ENCODE measurements at places on chromosomes 3 and 15.

DNA sequence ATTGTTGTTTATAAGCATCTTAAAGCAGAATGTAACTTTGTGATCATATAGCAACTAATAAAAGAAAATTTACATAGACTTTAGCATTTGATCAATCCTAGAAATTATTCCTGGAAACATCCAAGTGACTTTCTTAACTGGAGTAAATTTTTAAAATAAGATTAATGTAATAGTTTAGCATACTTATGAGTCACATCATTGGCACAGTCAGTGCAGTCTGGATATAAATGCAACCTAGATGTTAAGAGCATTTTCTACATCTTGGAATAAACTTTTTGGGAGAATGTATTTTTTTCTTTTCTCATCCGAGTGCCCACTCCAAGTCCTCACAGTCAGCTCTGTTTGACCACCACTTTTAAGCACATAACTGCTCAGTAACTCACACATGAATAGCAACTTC lies 324.6 kb upstream of the PLSCR5 start:
- DNase-seq, result no peak

DNA sequence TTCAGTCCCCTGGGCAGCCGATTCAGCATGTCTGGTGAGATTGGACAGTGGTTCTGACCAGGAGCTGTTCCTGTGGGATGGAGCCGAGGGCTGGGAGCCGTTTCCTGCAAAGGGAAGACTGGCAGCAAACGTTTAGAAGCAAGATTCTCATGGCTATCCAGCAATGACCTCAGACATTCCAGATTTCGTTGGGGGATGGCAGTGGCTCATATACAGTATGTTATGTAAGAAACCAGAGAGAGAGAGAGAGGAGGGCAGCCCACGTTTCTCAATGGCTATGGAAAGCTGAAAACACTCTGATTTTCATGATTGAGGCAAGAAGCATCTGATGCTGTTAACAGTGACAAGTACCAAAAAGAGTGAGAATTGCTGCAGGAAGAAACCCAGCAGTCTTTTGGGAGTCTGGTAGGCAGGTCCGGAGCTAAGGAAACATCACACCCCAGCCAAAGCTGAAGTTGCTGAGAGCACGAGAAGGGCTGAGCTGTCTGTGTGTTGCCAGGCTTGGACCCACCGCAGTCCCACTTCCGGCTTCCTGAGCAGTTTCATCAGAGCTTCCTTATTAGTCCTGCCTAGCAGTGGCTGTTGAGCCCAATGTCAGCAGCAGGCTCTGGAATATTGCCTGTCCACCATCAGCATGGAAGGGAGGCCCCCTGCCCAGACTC lies 25.6 kb upstream of the VPS8 start:
- peak; percentile 79 for DNase-seq

- no peak for DNase-seq
These were observed 12.6 kb downstream of the OSBPL10 start for GRCh38 chr3:31968369-31968926.

DNA sequence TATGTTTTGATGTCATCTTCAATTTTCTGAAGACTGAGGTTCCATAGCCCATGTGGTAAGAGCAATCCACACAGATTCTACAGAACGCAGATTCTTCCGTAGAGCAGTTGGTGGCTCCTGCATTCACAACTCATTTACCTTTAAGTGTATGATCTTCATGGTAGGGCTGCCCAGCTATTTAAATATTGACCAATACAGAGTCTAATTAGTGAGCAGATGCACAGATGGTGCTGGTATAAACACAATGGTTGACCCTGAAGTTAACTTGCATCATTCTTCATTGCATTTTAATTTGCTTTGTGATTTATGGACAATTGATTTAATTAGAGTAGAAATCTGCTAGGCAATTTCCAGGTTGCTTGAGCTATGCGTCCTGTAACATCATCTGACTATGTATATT lies 269.2 kb downstream of the SQOR start:
- DNase-seq, result no peak

- DNase-seq, result no peak
These were observed 203.8 kb upstream of the MCTP2 start for GRCh38 chr15:94027581-94027980.

DNA sequence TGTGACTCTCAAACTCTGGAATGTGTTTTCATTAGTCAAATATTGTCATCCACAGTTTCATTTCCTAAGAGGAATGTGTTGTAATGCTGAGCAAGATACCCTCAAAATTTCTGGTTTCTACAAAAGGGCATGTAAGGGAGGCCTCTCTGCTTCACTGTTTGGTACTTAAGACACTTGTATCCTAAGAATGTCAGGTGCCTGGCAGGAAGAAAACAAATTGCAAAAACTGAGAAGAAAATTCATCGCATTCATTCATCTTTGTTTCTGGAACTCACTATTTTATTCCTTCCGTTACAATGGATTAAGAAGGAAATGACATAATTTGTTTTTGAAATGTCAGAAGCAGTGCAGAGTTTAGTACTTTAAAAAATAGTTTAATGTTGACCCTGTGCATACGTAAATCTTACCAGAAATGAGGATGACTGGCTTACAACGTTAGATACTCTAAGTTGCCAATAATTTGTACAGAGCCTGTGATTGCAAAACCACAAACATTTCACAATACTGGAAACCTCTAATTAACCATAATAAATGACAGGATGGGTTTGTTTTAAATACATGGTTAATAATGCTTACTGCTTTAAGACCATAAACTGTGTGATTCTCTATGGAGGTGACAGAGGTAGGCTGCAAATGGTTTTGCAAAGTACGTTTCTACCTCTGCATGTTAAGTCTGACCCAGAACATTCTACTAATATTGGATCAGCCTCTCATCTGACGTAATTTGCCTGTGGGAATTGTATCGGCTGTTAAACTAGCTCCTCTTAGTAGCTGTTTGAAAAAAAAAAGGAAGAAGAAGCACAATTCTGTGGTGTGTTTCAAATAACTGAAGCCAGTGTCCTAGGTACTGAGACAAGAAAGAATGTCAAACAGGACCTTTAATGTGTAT lies 477.8 kb downstream of the RBMS3 start:
- DNase-seq, result no peak

- peak; percentile 43 for DNase-seq
These were observed 10.3 kb upstream of the IL12A start for GRCh38 chr3:159978353-159978752.

GRCh38 chr15:99480016-99480810 lies 85.6 kb upstream of the MEF2A start:
- no peak for DNase-seq

- DNase-seq, result no peak
These were observed 3.1 kb upstream of the SQOR start for GRCh38 chr15:45631776-45632175.

DNA sequence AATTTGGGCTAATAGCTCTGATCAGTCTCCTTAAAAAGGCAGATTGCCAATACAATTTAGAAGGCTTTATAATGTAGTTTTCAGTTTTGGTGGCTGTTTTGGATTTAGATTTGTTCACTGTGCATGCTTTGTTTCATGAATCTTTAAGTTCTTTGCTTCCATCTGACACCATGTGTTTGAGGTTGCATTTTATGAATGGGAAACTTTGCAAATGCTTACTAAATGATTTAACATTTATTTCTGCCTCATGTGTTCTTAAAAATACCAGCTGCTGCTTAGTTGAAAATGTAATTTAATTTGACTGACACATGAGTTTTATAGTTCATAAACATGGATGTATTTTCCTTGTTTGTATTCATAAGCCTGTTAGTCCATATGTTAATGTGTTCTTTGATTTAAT lies 78.6 kb downstream of the RNF13 start:
- DNase-seq, result no peak

GRCh38 chr3:186268616-186269448 lies 93.2 kb downstream of the DGKG start:
- no peak for DNase-seq

- no peak for DNase-seq
These were observed 43.2 kb downstream of the CMTM8 start for GRCh38 chr3:32281570-32282106.

- DNase-seq, result no peak
These were observed 234.5 kb downstream of the KLF13 start for GRCh38 chr15:31561156-31561555.

- DNase-seq, result no peak
These were observed 18.4 kb downstream of the GOLGB1 start for GRCh38 chr3:121730940-121731687.

DNA sequence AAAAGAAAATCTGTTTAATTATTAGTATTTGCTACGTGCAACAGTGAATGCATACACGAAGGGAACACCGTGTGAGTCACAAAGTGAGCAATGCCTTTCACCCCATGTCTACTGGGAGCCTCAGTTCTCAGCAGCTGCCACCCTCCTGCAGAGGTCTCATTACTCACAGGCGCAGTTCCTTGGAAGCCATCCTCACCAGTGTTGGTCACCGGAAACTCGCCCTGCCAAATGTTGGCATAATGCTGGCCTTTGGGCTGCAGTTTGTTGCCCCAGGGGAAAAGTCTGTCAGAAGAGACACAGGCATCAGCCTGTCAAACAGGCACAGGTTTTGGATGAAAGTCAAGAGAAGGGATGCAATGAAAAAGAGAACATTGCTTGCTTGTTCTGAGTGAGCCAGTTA lies 50.1 kb downstream of the SUMF1 start:
- DNase-seq, result peak; percentile 31

DNA sequence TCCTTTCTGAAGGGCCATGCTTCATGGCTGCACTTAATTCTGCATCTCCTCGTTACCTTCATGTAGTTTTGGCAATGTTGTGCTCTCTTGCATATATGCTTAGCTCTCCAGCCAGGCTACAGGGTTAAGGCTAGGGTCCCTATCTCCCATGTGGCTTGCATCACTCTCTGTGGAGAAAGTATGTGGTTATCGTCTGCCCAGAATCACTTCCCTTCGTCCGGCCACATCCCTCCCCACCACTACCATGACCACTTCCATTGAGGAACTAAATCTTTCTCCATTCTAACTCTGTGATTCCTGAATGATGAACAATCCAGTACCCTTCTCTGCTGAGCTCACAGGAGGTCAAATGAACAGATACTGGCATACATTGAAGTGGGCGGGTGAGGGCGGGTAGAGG lies 34.0 kb downstream of the WWTR1 start:
- no peak for DNase-seq

DNA sequence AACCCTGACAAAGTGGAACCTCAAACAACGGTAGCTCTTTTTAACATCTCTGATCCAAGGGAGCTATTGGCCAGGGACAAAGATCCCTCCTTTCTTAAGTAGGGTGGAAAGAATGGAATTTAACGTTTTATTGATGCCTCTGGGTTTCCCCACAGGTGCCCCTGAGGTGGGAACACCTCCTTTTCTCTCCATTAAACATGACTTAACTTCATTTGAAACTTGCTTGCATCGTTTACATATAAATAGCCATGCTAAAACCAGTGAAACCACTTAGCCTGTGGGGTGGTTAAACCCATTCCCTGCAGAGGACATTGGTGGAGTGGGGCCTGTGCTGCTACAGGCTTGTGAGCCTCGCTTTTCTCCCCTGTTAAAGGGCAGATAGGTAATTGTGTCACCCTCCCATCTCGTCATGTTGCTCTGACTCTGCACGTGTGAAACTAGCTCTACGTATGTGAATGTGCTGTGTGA lies 9.7 kb downstream of the CGNL1 start:
- no peak for DNase-seq

DNA sequence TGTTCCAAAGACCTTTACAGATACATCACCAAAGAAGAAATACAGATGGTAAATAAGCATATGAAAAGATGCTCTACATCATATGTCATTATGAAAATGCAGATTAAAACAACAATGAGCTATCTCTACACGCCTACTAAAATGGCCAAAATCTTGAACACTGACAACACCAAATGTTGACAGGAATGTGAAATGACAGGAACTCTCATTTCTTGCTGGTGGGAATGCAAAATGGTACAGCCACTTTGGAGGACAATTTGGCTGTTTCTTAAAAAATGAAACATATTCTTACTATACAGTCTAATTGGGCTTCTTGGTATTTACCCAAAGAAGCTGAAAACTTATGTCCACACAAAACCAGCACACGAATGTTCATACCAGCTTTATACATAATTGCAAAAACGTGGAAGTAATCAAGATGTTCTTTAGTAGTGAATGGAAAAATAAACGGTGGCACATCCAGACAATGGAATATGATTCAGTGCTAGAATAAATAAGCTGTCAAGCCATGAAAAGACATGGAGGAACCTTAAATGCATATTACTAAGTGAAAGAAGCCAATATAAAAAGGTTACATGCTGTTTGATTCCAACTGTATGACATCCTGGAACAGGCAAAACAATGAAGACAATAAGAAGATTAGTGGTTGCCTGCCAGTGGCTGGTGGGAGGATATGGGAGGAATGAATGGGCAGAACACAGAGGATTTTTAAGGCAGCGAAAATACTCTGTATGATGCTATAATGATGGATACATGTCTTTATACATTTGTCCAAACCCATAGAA lies 81.3 kb upstream of the NEDD4 start:
- no peak for DNase-seq

- no peak for DNase-seq
These were observed 1017.3 kb upstream of the EPHA6 start for GRCh38 chr3:95797081-95797480.

GRCh38 chr15:39641191-39641889 lies 60.5 kb downstream of the THBS1 start:
- DNase-seq, result no peak

GRCh38 chr15:48361685-48362084 lies 30.5 kb downstream of the DUT start:
- no peak for DNase-seq

DNA sequence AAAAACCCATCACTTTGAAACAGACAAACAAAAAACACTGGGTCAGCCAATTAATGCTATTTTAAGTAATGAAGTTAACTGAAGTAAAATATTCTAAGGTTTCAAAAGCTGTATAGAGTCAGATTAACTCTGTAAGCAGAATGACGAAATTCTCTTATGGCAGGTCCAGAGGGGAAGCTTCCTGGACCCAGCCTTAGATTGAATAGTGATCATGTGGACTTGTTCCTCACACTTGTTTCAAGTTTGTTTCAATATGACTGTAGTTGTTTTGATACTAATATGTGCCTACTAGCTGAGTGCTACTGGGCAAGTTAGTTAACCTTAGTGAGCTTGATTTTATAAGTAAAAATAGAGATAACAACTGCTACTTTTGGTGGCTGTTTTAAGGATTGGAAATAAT lies 32.6 kb downstream of the PLS1 start:
- no peak for DNase-seq

GRCh38 chr15:73982222-73982962 lies 9.7 kb downstream of the STOML1 start:
- DNase-seq, result peak; percentile 94

DNA sequence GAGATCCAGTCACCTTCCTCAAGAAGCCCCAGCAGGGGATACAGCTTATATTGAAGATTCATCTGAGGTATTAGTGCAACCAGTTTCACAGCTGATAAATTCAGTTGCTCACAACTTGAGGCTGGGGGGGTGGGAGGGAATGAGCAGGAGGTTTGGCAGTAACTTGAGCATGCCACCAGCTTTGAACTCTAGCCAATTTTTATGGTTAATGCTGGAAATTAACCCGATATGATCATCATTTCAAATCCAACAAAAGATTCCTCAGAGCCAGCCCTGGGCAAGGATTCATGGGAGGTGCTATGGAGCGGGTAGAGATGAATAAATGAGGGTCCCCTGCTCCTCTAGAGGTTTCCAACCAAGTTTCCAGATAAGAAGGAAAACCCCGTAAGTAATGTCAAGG lies 73.1 kb upstream of the HES1 start:
- no peak for DNase-seq
